Renal pelvis (tissue), 12 donors: ENCODE measurements at places on chromosomes 3 and 15. TPM values are rescaled to one million over a fixed set of nuclear protein-coding genes. Genes with fewer than 3 reads are reported as not detected.

DNA sequence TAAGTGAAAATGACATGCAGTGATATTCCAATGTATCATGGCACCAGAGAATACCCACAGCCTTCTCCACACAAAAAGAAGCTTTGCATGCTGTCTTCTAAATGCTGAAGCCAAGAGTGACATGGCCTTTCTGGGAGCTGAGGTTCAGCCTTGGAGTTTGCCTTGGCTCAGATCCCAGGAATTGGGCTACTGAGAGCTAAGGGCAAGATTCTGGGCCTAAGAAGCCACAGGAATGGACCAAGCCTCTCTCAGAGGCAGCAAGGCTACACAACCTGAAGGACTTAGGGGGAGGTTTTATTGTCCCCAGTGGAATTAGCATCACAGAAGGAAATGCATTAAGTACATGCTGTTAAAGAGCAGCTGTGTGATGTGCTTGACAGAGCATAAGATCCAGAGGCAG lies 1078.5 kb downstream of the TUSC7 start:
- peak; percentile 68 for DNase-seq

DNA sequence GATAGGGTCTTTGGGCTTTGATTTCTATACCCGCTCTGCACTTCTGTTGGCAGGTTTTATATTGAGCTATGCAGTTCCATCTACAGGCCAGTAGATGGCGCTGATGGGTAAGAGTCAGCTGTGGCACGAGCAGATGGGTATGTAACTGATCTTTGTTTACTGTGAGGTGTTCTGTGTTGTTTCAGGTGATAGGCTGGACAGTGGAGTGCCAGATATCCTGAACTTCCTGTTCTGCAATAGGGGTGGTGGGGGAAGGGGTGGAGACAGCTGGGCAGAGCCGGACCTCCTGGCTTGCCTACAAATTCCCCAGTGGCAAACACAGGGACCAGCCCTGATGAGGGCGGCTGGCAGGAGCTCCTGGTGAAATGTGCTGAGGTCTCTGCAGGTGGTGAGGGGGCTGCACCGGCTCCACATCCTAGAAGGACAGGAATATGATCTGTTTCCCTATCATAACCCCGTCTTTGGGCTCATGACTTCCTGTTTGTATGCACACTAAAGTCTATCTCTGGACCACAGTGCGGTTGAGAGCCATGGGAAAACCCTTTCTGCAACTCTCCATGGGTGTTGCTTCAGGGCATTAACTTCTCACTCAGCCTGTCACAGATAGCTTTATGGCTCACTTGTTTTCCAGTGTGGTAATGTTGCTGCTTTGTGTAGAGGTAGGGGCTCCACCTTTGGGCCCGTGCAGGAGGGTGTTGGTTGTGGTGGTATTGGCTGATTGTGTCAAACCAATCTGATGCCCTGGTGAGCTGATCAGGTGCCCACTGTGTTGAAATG lies 13.4 kb upstream of the FAM98B start:
- DNase-seq, result peak; percentile 64

- peak; percentile 22 for DNase-seq
Measured at GRCh38 chr3:31132132-31132769, 237.8 kb upstream of the GADL1 start.

- DNase-seq, result no peak
Measured at GRCh38 chr3:58074116-58074715, 66.0 kb downstream of the FLNB start.

DNA sequence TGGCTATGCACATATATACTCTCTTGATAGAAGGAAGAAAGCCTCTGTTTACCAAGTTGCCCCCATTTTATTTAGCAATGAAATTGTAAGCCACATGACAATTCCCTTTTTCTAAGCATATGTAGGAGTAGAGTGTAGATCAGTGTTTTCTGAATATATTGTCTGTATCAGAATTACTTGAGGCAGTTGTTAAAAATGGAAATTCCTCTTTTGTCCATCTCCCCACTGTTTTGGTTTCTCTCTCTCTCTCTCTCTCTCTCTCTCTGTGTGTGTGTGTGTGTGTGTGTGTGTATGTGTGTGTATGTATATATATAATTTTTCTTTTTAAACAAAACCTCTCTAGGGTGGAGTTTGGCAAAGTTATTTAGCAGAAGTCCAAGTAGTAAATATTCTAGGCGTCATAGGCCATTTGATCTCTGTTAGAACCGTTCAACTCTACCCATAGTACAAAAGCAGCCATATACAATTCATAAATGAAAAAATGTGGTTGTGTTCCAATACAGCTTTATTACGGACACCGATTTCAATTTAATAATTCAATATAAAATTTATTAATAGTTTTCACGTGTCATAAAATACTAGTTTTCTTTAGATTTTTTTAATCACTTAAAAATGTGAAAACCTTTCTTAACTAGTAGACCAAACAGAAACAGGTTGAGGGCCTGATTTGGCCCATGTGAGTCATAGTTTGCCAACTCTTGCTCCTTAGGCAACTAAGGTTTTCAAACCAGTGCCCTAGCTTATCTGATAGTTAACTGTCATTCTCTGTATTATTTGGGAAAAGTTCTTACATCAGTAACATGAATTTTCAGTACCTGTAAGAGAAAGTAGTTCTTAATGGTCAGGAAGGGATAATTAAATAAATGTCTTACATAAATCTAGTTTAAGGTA lies 39.8 kb downstream of the UBE2E1 start:
- no peak for DNase-seq

DNA sequence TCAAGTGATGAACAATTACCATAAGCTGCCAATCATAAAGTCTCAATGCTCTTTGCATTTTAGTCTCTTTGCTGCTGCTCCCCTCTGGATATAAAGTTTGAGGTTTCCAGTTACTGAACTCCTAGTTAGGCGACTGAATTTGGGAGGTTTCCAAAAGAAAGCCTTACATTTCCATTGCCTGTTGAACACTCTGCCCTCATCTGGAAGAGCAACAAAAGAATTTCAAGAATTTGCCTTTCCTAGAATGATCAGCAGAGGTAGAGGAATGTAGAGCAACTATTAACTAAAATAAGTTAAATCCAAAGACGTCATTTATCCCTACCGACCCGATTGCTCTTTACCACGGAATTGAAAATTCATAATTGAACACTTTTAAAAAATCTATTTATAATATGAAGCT lies 53.4 kb upstream of the PRICKLE2 start:
- DNase-seq, result no peak

- DNase-seq, result no peak
Measured at GRCh38 chr3:152260529-152260928, 8.2 kb upstream of the MBNL1 start.

GRCh38 chr3:73225991-73226390 lies 164.5 kb downstream of the EBLN2 start:
- DNase-seq, result peak; percentile 54

GRCh38 chr15:56040081-56041035 lies 46.9 kb upstream of the NEDD4 start:
- peak; percentile 31 for DNase-seq

DNA sequence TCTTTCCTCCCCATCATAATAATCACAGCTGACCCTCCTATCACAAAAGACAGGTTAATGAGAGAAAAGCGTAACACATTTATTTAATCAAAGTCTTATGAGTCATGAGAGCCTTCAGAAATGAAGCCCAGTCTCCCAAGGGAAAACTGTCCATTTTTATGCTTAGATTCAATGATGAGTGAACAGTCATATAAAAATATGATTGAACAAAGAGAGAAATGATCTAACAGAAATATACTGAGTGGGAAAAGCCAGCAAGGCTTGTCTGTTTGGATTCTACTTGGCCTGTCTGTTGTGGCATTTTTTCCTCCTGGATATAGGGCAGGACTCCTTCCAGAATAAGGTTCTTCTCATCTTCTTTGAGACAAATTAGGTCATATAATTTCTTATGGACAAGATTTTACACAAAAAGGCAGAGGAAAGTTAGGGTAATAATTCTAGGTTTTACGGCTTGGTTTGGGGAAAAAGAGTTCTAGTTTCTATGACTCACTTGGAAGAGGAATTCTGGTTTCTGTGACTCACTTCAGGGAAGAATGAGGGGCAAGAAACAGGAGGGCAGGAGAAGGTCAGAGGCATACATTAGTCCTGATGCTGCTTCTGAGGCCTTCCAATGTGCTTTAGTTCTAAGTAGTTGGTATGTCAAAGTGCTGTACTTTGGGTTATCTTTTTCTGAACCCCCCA lies 534.2 kb downstream of the ZIC1 start:
- DNase-seq, result no peak

DNA sequence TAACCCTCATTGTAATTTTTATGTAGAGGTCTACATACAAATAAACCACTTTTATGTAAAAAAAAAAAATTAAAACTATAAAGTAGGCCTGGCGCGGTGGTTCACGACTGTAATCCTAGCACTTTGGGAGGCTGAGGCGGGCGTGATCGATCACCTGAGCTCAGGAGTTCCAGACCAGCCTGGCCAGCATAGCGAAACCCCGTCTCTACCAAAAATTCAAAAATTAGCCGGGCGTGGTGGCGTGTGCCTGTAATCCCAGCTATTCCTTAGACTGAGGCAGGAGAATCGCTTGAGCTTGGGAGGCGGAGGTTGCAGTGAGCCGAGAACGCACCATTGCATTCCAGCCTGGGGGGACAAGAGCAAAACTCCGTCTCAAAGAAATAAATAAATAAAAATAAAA lies 766 bp upstream of the SLC12A6 start:
- DNase-seq, result no peak

DNA sequence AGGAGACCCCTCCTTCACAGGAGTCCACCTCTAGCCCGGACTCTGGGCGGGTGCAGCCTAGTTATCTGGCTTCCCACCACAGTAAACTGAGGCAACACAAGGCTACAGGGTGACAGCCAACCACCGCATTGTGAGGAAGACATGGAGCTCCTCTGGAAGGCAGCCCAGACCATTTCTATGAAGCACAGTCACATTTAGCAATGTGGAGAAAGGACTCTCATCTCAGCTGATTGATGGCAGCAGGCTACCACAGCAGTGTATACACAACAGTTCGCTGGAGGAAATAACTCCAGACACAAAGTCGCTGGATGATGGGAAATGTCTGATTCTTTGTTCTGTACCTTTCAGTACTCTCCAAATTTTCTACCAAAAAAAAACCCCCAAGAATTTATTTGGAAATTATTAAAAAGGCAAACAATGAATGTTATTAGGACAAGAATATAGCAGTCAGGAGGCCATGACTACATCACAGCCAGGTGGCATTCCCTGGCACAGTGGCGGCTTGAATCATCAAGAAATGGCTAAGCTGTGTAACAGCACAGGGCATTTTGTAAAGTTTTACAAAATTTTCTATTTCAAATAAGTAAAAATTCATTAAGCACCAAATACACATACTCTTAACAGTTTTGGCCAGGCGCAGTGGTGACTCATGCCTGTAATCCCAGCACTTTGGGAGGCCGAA lies 40.1 kb downstream of the FAN1 start:
- DNase-seq, result no peak

DNA sequence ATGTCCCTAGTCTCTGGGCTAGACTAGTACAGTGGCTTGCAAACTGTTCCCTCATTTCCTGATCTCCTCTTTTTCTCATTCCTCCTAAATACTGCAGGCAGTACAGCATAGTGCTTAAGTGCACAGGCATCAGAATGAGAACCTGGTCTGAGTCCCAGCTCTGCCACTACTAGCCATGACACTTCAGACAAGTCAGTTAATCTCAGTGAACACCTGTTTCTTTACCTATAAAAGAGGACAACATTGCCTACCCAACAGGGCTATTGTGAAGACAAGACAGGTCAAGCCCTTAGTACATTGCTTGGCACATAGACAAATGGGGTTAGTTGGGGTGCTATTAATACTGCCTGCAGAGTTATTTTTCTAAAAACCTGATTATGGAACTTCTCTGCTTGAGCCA lies 113.3 kb downstream of the RYR3 start:
- DNase-seq, result no peak

DNA sequence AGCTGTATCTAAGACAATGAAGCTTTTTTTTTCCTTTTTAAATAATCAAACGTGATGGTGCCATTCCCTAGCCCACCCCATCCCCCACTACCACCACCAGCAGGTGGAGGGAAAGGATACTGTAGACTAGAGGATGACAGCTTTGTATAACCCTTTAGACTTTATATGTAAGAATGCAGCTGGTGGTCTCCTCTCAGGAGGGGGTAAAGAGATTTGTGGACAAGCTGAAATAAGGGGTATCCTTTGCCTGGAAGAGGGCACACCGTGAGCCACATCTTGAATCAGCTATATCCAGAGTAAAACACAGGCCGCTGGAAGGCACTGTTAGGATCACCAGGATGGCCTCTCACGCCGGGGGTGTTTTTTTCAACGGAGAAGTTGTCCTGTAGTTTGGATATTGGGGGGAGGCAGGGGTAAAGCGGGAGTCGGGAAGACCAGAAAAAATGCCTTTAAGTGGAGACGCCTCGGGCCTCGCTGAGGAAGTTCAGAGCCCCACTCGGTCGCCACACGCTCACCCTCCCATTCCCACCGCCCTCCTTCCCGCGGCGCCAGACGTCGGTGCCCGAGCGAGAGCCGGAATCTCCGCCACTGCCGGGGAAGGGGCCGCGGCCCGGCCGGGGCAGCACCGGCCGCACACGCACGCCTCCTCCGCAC lies 986 bp downstream of the KPNA4 start:
- DNase-seq, result no peak

GRCh38 chr3:72680766-72681165 lies 167.5 kb downstream of the SHQ1 start:
- DNase-seq, result no peak

GRCh38 chr3:66066963-66067617 lies 28.4 kb upstream of the MAGI1 start:
- DNase-seq, result no peak

- DNase-seq, result no peak
Measured at GRCh38 chr3:166663194-166663593, 716.9 kb downstream of the ZBBX start.

- DNase-seq, result no peak
Measured at GRCh38 chr3:153974614-153975013, 146.6 kb upstream of the ARHGEF26 start.

DNA sequence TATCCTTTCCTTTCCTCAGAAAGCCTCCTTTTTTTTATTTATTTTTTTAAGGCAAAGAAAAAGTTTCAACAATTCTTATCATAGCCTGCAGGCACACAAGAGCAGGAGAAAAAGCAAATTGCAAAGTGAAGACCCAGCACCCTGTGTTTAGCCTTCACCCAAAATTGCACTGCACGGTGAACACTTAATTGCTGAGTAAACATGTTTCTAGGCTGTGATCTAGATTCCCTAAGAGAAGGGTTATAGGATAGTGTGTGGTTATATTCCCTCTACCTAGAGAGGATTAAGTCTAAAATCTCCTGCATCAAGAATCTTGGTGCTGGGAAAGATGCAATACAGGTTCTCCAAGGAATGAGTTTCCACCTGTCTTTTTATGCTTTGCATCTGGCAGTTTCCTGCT lies 70.2 kb upstream of the BFSP2 start:
- DNase-seq, result no peak

GRCh38 chr3:84082726-84083125 lies 876.1 kb upstream of the CADM2 start:
- DNase-seq, result no peak

DNA sequence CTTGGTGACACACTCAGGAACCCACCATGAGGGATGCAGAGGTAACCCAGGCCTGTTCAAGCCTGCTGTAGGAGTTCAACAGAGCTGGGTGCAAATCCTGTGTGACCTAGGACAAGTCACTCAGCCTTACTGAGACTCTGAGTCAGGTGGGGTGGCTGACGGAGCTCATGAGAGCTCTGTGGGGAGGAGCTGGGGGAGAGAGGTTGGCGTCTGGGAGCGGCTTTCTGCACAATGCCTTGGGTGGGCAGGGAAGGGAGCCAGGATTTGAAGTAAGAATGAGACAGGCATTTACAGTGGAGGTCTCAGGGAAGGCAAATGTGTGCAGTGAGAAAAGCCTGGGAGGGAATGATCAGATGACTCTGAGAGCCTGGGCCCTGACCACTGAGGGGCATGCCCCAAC lies 18.3 kb downstream of the C3orf18 start:
- no peak for DNase-seq

The TUSC7 gene
- polyA plus RNA-seq, result not detected

The CNTN6 gene
- polyA plus RNA-seq, result 2.9 TPM

The MTFMT gene
- 11.7 TPM for polyA plus RNA-seq

The C3orf18 gene
- 16.9 TPM for polyA plus RNA-seq

The CHRNA7 gene
- polyA plus RNA-seq, result 28.6 TPM

The GHSR gene
- not detected for polyA plus RNA-seq
